ENCODE measurements at places on chromosomes 2 and 18.

GRCh38 chr2:162126111-162126519 is 25.9 kb downstream of the GCG start:
- DNase-seq, result no peak

- no peak for DNase-seq
Measured at GRCh38 chr2:60422826-60423483, 130.5 kb downstream of the BCL11A start.

DNA sequence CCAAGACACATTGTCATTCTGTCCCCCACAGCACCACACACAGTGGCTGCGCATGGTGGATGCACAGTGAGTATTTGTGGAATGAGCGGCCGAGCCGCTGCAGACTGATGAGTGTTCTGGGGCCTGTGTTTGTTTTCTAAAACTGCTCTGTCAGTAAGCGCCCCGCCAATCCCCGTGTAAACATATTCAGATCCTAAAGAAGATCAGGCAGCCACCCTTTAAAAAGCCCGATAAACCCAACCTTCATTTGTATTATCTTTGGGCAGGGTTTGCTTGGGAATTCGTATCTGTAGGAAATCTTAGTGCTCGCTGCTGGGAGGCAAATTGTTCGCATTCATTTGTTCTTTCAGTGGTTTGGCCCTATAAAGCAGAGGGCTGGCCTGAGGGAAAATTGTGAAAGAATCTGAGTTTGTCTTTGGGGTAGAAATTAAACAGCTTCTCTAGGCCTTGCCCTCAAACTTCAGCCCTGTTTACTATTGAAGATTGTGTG is 68.6 kb downstream of the TGOLN2 start:
- no peak for DNase-seq

- no peak for DNase-seq
Measured at GRCh38 chr2:53584986-53585385, 182.6 kb upstream of the CHAC2 start.

GRCh38 chr2:133843091-133843490 is 274.8 kb upstream of the NCKAP5 start:
- DNase-seq, result no peak

- DNase-seq, result no peak
Measured at GRCh38 chr18:25675123-25675850, 323.3 kb upstream of the ZNF521 start.

- DNase-seq, result no peak
Measured at GRCh38 chr18:74427442-74428112, 29.5 kb downstream of the DIPK1C start.

- no peak for DNase-seq
Measured at GRCh38 chr2:29731948-29732347, 189.4 kb downstream of the ALK start.

DNA sequence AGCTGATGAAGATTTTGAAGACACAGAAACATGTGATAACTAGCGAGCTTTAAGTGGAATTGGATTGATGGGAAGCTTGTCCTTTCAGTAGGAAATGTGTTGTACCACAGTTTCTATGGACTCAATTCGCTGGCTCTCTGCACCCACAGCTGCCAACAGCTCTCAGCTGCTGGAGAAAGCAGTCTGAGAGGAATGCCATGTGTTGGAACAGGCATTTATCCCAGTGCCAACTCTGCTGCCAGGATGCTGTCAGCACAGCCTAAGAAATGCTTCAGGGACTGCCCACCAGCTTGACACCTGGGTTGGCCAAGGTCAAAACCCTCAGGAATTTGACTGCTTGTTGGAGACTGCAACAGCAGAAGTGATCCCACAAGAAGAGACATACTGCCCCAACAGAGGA is 193.0 kb upstream of the THSD7B start:
- DNase-seq, result no peak

DNA sequence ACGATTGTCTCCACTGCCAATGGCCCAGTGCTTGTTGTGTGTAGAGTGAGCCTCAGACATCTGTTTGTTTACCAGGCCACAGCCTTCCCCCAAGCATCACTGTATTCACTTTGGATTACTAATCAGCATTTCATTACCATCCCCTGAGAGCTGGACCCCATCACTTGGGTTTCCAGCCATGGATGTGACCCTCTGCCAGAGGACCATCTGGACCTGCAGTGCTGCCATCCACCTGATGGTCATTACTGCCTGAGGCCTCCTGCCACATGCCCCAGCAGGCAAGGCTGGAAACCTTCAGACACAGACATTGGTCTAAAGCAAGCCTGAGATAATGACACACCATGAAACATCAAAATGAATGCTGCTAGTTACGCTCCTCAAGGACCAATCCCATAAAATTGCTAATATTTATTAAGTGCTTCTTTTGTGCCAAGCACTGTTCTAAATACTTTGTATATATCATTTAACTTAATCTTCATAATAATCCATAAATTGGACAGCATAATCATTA is 2096.3 kb upstream of the CELF4 start:
- DNase-seq, result no peak

DNA sequence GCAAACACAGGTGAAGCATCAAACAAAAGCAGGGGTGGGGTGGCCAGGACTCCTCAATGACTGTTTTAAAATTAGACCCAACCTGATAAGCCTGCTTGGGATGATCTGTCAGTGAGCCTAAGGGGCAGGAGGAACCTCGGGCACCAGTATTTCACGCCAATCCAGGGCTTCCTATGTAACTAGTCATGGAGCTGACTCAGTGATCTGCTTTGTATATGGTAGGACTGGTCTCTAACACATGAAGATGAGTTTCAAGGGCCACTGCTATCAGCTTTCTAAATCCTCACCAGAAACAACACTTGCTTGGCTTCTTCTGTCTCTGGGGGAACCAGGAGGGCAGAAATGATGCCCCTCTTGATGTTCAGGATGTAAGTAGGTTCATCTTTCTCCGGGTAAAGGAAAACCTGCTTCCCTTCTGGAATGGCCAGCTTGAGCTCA is 6.2 kb downstream of the APOB start:
- DNase-seq, result no peak

DNA sequence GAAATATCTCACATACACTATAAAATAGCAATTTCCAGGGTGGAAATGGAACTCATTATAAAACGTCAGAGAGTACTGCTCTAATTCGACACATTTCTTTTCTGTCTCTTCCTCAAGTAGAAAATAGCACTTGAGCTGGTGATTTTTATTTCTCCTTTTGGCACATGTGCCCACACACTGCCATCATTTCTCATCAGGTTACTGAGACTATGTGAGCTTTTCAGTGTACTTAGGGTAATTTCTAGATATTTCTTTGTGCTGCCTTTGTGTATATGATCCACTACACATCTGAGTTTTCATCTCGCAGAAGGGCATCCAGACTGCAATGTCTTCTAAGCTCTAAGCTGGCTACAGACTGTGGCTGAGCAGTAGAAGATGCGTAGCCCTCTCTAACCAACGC is 62.1 kb upstream of the PGAP1 start:
- no peak for DNase-seq

DNA sequence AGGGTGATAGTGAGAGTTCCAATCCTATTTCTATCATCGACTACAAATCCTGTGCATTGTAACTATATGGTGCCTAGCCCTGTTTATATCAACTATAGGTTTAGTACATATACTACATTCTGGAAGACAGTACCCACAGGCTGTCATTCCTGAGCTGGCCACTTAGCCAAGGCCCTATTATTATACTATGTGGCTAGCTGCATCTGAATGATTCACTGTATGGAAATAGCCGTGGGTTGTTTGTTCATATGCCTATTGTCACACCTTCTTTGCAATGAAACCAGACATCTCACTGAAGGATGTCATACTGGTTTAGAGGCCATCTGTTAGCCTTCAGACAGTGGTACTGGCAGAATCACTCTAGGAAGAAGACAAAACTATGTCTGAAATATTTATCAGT is 62.3 kb upstream of the FSIP2 start:
- no peak for DNase-seq

Data from stimulated activated CD8-positive, alpha-beta memory T cell treated with anti-CD3 and anti-CD28 coated beads, Interleukin-15, amount 100 ng/mL, for 1 hour (primary cell).